ENCODE measurements at places on chromosomes 5 and 9.
A peak's percentile ranks its signal among the peaks of the same experiment; 100 is the strongest.

DNA sequence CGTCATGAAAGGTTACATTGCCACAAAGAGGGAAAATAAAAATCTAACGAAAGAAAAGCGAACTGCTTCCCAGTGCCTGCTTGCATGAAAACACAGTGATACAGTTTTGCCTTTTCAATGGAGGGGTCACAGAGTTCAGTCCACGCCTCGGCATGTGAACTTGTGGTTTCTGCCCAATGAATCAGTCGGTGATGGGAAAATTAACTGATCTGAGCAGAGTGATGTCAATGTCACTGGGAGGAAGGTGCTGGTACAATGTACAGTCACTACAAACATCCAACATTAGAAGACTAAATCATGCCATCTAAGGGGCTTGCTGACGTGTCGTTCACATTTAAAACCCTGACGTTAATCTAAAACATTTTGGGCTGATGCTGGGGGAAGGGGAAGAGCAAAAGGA is 151.8 kb upstream of the MSX2 start:
- no peak for DNase-seq

DNA sequence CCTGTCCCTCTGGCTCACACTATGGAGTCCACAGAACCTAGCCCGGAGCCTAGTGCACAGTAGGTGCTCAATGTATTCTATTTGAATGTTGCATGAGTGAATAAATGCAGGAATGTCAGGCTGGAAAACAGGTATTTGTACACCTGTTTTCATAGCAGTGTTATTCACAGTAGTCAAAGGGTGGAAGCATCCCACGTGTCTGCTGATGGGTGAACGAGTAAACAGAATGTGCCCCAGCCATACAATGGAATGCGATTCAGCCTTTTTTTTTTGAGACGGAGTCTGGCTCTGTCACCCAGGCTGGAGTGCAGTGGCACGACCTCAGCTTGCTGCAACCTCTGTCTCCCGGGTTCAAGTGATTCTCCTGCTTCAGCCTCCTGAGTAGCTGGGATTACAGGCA is 31.5 kb upstream of the IER5L start:
- DNase-seq, result no peak

DNA sequence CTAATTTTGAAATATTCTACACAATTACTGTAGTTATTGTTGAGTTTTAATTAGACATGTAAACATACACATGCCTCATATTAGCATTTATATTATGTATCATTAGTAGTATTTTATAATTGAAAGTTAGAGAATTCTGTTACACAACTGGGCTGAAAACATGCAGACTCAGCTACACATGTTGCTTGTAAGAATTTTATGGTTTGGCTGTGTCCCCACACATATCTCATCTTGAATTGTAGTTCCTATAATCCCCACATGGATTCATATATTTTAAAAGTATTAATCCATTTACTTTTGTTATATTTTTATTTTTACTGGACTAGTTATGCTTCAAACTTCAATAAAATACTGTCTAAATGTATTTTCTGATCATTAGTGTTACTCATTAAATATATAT is 2075.3 kb upstream of the C9orf72 start:
- DNase-seq, result peak; percentile 33

GRCh38 chr5:173395933-173396308 is 67.7 kb upstream of the STC2 start:
- no peak for DNase-seq

- no peak for DNase-seq
Observed at GRCh38 chr5:170937072-170937471, 75.3 kb downstream of the RANBP17 start.

Measured in umbilical cord (tissue), 2 donors.